ENCODE measurements at places on chromosomes 6 and 20.

DNA sequence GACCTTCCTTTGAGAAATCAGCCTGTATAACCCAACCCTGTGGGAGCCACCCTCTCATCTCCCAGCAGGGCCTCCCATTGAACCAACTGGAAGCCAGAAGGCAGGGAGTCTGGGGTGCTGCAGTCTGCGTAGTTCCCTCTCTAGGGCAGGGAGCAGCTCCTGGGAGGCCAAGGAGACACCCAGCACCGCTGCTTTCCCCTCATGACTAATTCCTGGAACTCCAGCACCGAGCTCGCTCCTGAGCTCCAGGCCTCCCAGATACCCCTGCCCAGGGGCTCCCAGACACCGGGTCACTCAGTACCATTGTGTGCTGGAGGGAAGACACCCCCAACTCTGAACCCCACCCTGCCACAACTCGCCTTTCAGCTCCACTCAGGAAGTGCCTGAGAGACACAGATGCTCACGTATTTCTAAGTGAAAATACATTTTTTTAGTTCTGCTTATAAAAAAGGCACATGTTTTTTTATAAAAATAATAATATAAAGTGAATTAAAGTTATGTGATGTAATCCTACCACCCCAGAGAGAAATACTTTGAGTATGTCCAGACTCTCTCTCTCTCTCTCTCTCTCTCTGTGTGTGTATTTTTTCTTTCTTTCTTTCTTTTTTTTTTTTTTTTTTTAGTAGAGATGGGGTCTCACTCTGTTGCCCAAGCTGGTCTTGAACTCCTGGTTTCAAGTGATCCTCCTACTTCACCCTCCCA is 17.5 kb downstream of the PIM1 start:
- no peak for DNase-seq

DNA sequence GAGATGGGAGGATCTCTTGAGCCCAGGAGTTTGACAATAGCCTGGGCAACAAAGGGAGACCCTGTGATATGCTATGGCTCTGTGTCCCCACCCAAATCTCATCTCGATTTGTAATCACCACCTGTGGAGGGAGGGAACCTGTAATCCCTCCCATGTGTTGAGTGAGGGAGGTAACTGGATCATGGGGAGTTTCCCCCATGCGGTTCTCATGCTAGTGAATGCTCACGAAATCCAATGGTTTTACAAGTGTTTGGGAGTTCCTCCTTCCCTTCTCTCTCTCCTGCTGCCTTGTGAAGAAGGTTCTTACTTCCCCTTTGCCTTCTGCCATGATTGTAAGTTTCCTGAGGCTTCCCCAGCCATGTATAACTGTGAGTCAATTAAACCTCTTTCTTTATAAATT is 3.4 kb downstream of the NUDT3 start:
- no peak for DNase-seq

GRCh38 chr6:158758451-158758860 is 60.7 kb downstream of the EZR start:
- no peak for DNase-seq

DNA sequence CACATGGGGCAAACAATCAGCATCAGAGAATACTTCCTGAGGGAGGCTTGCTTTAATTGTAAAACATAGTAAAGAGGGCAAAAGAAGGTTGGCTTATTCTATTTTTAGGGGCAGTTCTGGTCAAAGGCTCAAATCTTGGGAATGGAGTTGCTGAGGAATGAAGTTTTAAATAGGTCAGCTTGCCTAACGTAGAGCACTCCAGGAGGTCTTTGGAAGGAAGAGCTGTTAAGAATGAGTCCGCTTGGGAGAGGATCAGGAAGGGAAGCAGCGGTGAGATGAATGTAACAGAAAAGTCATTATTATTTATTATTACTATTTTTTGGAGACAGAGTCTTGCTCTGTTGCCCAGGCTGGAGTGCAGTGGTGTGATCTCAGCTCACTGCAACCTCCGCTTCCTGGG is 108.7 kb downstream of the ZFAND3 start:
- DNase-seq = no peak

GRCh38 chr6:169362501-169363121 is 109.0 kb upstream of the THBS2 start:
- DNase-seq = no peak

DNA sequence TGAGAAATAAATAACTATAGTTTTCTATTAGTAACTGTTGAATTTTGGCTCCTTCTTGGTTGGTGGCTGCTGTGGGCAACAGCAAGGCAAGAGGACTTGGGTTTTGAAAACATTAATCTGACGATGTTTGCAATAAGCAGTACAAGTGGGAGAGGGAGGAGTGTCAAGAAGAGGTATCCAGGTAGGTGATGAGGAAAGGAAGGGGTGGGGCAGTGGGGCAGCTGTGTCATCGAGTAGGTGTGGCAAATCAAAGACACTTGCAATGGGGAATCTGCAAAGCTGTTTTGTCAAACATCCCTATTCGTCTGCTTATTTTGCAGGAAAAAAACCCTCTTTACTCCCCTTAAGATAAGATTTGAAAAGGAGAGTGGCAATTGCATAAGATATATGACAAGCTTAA is 171.9 kb upstream of the MAP3K7 start:
- DNase-seq = no peak

GRCh38 chr20:34955231-34956040 is at the start of the genes GSS and MYH7B:
TSS of gene GSS (minus strand) at chr20:34955806. CDS start at chr20:34951852, 3,954 bp downstream.
TSS of gene MYH7B (plus strand) at chr20:34955868. CDS start at chr20:34978006, 22,138 bp downstream.
- DNase-seq = peak; percentile 93

GRCh38 chr6:52337633-52338290 is 24.2 kb upstream of the PAQR8 start:
- no peak for DNase-seq

DNA sequence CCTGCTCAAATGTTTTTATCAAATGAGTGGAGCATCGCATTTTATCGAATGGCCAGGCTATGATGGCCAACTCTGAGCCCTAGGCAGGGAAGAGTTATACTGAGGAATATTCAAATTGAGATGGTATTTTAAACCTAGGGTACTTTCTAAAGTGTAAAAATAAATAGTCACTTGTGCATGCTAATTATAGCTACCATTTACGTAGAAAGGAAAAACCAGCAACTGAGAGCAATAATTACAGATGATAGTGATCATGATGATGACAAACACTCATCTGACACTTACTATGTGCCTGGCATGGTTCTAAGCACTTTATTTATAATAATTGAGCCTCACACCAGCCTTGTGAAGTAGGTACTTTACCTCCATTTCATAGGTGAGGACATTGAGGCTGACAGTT is 455.7 kb downstream of the CD83 start:
- DNase-seq = no peak

GRCh38 chr6:16656451-16656850 is 104.8 kb downstream of the ATXN1 start:
- no peak for DNase-seq

DNA sequence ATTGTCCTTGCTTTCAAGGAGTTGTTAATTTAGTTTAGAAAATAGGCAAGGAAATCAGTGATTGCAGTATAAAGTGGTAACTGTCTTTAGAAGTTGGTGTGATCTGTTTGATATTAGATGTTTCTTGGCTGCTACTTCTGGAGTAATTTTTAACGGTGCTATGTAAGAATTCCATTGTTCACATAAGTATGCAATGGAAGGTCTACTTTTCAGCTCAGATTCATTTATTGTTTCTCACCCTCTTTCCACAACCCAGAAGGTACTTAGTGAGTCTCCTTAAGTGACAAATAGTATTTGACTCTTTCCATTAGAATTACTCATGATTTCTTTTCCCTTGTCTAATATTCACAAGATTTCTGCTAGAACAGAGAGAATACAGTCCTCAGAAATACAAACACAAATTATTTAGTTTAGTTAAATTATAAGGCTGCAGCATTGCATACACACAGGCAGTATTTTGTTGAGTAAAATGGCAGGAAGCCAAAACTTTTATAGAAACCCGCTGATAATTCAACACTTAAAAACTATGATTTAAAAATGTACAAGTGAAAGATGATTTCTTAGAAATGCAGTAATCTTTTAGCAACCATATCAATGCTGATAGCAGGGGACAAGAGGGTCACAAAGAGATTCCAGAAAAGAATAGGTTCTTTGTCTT is 554.3 kb downstream of the CD109 start:
- DNase-seq = no peak

DNA sequence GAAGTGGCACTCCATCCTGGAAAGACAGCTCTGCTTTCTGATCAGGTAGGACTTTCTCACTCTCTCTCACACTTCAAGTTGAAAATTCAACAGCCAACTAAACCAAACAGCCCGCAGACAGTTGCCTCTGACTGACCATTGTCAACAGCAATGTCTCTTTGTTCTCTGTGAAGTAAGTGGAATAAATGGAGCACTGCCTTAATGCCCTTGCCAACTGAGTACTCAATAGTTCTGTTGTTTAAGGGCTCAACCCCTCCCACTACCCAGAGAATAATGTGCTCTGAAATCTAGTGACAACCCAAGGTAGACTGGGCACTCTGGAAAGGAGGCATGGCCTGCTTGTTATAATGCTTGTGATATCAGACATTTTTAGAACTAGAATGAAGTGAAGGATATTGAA is 16.8 kb upstream of the BCLAF1 start:
- no peak for DNase-seq

DNA sequence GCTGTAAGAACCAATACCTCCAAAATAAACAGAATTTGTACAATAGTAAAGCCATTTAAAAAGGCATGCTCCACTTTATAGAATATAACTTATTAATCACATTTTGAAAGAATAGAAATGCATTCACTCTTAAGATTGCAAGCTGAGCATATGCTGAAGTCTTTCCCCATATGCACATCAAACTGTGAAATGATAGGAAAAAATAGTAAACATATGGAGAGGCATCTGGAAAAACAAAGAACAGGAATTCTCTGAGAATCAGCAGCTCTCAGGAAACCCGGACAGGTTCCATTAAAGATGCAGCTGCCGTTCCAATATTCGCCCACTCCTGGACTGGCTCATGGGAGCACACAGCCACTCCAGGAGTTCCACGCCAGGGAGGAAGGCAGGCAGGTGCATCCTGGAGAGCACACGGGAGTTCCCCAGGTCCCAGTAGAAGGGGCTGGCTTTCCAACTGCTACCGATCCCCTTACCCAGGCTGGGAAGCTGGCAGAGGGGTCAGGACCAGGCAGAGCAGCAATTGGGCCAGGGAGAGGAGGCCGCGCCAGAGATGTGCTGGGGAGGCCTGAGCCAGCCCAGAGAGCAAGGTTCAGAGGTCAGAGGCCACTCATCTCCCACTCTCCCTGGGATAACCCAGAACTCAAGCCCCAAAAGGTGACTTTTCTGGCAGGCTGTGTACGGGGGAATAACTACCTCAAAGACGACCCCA is 111.1 kb downstream of the DLL1 start:
- DNase-seq = no peak

GRCh38 chr6:158514176-158514575 is 45.7 kb upstream of the TMEM181 start:
- no peak for DNase-seq

DNA sequence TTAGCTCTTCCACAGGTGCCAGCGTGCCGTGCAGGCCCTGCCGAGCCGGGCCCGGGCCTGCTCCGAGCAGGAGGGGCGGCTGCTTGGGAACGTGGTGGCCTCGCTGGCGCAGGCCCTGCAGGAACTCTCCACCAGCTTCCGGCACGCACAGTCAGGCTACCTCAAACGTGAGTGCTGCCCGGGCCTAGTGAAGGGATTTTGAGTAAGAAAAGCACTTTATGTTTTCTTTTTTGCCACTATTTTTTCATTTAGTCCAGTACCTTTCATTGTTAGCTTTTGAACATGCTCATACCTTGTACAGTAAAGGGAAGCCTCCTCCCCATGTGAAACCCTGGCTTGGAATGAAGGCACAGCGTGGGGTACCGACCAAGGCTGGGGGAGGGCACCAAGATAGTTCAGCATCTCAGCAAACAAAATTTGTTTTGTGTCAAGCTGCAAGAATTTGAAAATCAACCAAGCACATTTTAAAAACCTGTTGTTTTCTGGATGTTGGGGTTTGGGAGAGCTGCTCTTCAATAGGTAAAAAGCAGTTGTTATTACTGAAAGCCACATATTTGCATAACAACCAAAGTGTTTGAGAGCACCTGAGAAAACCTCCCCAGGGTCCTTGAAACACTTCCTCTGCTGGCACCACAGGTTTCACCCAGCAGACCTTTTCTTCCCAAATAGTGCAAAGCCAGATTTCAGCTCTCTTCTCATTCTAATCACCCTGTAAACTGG is 18.4 kb downstream of the STX16 start:
- no peak for DNase-seq

DNA sequence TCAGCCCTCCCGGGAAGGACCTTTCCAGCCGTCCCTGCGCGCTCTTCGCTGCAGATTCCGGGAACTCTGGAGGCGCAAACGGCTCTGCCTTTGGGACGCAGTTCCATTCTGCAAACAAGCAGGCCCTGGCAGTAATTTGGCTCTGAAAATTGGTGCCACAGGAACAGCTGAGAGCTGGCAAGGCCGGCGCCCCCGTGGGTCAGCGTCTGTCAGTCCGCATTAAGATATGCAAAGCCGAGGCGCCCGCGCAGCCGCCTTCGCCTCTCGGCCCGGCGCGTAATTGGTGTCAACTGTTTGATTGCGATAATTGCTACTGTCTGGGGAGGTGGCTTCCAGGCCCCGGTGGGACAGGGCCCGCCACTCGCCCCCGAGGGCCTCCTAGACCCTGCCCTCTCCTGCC is 73.6 kb downstream of the NCR2 start:
- DNase-seq = no peak

GRCh38 chr20:8005033-8005432 is 14.5 kb downstream of the TMX4 start:
- DNase-seq = no peak

GRCh38 chr6:140571145-140571544 is 1196.7 kb upstream of the CITED2 start:
- DNase-seq = no peak

GRCh38 chr20:35277127-35277526 is 795 bp downstream of the MMP24OS start:
- DNase-seq = no peak

Measured in ascending aorta (tissue), 2 donors.